ENCODE measurements at places on chromosomes 7 and 10.

DNA sequence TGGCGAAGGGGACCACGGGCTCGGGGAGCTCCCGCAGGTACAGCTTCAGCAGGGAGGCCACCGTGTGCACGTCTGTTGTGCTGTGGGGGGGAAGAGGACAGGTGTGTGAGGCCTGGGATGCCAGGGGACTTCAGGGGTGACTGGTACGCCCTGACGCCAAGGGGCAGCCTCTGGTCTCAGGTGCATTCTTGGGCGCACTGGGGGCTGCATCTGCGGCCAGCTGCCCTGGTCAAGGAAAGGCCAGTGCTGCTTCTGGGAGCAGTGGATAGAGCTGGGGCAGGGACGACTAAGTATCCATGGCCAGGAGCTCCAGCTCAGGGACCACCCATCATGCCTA, 148.5 kb downstream of the MAPK8 start:
- DNase-seq = no peak

DNA sequence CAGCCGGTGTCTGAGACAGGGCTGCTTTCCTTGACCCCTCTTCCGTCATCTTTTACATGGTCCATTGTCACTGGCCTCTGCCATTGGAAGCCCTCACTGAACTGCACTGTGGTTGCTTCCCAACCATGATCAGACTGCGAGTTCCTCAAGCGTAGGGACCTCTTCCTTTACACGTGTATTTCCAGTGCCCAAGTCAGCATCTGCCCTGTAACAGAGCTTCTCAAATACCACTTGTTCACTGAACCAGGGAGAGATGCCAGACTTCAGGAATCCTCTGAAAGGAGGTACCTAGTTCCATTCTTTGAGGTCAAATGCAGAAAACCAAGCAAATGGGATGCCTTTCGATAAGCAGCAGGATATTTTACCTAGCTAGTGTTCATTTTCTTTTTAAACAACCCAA, 145.1 kb downstream of the NRP1 start:
- DNase-seq = no peak

GRCh38 chr7:48611993-48612392, 312.4 kb upstream of the CDC14C start:
- no peak for DNase-seq

- no peak for DNase-seq
Measured at GRCh38 chr7:107939573-107940489, 48.8 kb downstream of the DLD start.

GRCh38 chr10:84329196-84329611, 815 bp downstream of the CCSER2 start:
- no peak for DNase-seq

DNA sequence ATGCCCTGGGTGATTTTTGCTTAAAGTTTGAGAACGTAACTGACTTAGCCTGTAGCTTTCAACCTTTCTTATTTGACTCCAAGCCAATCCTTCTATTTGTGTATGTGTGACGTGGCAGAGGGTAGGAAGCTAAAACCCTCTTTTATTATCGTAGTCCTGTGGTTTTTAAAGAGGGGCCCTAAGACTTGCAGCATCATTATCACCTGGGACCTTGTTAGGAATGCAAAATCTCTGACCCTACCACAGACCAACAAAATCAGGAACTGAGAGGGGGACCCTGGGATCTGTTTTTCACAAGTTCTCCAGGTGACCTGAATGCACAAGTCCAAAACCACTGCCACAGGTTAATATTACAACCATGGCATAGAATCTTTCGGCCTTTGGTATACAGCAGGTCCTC, 80.1 kb downstream of the OSBPL3 start:
- DNase-seq = no peak

GRCh38 chr7:2810682-2811415, 33.3 kb downstream of the GNA12 start:
- no peak for DNase-seq

DNA sequence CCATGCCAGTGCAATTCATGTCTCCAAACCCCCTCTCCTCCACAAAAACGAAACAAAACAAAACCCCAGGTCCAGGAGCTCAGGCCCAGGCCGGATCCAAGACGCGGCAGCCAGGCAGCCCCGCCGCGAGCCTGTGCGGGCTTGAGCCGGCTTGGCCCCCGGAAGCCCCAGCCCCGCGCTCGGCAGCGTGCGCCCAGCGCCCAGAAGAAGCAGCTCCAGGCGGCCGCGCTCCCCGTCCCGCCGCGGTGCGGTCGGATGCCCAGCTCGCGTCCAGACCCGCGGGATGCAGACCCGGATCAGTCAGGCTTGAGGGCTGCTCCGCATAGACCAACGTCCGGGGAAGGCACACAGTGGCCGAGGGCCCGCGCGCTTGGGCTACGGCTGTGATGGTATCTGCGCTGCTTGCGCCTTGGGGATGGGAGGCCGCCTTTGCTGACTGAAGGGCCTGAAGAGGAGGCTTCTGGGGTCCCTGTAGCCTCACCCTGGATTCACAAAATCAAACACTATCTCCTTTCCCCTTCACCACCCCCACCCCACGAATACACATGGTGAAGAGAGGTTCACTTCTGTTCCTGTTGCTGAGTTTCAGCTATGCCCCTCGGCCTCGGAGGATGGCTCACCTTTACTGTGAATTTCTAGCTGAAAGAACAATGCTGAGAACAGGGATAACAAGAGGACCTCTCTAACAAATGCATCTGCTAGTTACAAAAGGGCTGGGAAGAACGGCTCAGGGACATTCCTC, 79.9 kb upstream of the EN2 start:
- no peak for DNase-seq

Data from hematopoietic multipotent progenitor cell treated with erythropoietin and hydrocortisone succinate and interleukin-3 and kit ligand, for 8 days (in vitro differentiated cells).